Stromal cell of bone marrow (primary cell): ENCODE measurements at places on chromosomes 3 and 15.

DNA sequence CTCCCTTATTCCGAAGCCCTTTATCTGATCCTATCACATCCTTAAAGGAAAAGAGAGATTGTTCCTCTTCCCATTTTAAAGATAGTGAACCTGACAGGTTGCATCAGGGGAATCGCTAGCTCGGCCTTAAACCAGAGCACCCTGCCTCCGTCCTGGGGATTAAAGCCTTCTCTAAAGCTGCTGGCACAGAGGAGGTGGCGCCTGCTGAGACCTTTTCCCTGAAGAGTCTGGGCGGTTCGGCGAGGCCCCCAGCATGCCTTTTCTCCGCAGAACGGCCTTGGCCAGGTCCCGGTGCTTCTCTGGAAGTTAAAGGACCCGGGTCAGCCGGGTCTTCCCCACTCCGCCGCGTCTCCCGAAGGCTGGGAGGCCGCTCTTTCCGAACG lies 593 bp downstream of the FAM219B start:
- DNase-seq = no peak

DNA sequence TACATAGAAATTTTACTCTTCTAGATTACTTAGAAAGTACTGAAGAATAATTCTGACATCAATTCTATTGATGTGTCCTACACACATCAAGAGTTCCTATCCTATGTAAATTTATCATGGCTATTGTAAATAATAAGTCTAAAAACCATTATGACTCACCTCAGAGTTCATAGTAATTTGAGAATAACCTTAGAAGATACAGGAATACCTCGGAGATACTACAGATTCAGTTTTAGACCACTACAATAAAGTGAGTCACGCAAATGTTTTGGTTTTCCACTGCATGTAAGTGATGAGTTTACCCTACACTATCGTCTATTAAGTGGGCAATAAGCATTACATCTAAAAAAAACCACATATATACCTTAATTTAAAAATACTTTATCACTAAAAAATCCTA lies 74.8 kb downstream of the NR1I2 start:
- no peak for DNase-seq

DNA sequence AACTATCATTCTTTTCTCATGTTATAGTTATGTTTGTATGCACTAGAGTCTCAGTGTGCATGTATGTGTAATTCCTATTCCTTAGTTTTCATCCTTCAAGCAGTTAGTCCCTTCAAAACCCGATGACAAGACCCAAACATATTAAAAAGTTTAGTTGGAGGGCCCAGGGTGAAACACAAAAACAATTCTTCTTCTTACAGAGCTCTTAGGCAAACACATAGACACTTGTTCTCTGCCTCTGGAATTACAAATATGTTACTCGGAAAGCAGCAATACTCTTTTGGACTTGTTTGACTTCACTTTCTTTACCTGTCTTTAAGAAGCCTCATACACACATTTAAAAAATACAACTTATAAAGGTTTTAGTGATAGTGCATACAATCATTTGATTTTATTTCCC lies 763 bp upstream of the CNTN6 start:
- no peak for DNase-seq

DNA sequence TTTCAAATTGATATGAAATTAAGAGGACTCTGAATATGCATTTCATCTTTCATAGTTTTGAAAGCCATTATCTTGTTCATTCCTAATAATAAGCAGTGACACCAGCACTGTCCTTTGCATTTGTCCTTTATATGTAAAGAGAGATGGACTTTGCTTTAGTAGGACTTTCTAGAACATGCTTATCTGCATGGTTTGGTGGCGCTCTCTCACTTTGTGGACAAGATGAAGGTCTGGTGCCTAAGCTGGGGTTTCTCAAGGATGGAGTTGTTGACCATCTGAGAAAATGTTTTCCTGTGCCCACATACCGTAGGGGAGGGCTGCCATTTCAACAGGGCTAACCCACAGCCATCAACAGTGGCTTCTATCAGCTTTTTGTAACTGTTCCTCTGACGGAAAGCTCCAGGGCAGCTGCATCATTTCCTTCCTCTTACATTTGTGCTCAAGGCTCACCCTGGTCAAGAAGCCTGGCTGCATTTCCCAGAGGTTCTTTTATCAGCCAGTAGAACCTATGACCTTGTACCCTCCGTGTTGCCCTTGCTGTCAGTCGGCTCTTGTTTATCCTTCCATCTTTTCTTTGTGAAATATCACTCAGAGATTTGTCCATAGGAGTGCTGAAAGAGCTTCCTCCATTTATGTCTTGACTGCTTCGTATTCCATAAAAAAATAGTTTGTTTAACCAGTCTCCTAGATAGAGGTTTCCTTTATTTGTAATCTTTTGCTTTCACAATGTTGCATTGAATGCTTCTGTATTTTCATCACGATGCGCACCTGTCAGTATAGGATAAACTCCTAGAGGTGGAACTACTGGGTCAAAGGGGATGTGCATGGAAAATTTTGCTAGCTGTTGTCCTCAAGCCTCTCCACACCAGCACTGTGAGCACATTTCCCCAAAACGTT lies 44.6 kb downstream of the ABHD2 start:
- no peak for DNase-seq

- DNase-seq = no peak
Observed at GRCh38 chr3:54185740-54186139, 63.4 kb downstream of the CACNA2D3 start.

DNA sequence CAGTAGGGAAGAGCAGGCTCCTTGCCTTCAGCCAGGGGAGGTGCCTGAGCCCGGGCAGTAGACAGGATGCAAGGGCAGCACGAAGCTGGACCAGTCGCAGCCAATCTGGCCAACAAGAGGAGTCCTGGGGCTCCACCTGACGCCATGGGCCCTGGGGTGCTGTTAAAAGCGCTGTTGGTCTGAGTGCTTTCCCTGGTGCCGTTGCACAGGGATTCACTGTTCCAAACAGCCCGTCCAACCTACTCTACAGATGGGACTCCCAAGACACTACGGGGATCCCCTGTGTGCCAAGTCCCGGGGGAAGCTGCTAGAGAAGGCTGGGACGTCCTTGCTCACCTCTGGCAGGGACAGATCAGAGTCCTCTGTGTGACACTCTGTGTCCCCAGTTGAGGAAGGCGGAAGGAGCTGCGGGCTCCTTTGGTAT lies 632 bp downstream of the CTSH start:
- no peak for DNase-seq

DNA sequence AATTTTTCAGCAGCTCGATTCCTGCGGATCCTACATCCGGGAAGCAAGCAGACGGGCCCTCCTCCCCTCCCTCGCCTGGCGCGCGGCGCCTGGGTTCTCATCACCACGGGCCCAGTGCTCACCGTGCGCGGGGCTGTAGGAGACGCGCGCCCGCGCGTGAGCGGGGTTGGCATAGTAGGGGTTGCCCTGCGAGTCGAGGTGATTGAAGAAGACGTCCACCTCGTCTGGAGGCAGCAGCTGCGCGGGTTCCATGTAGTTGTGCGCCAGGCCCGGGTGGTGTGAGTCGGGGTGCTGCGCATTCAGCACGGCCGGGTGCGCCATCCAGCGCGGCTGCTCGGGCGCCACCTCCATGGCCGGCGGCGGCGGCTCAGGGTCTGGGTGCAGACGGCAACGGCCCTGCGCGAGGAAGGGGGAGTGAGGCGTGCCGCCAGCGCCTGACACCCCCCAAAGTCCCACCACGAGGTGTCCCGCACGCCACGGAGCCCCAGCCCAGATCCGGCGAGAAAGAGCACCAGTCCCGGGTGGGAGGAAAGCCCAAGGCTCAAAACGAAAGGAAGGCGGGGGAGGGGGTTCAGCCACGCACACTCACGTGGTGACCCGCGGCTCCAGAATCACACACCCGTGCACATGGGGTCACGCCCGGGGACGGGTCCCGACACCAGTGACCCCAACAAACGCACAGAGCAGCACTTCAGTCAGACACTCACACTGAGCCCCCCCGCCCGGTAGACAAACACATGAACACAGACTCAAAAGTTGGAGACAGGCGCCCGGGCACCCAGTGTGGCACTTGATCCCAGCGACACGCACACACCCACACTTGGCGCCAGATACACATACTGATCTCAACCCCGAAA lies 6.1 kb downstream of the GATA2 start:
- no peak for DNase-seq

DNA sequence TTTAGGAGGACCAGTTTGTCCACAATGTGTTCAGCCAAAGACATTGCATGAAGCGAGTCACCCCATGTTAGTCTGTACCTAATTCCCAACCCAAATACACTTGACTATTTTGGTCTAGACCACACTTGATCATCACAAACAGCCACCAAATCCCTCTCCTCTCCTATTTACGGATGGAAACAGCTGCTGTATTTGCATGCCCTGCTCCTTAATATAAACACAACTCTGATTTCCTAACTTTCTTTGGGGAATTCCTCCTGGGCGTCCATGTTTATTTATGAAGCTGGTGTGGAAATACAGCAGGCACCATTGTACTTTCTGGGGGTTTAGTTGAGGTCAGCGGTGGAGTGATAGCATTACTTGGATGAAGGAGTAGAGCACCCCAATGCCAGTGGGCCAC lies 235.2 kb downstream of the TLE3 start:
- DNase-seq = no peak
